ENCODE measurements at places on chromosomes 5 and 9.

GRCh38 chr5:147746986-147747385 is 35.5 kb downstream of the JAKMIP2 start:
- no peak for DNase-seq

- DNase-seq = no peak
Measured at GRCh38 chr9:1969898-1970297, 45.2 kb upstream of the SMARCA2 start.

- peak; percentile 47 for DNase-seq
Measured at GRCh38 chr5:169300468-169301385, at the start of gene SLIT3. SLIT3 (minus strand) TSS chr5:169301139; CDS start chr5:169300709, 430 bp downstream.

DNA sequence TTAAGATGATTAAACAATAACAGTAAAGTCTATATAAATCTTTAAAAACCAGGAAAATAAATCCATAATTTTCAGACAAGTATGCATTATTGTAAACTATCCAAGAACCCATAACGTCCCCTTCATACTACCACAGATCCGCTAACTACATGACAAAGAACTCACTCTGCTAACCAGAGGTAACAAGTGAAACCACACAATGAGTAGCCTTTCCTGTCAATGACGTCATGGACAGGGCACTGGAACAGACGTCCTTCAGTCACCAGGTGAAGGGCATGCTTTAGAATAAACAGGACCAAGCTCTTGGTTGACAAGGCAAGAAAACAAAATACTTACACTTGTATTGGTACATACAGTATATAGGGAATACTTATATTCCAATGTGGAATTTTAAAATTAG is 45.2 kb downstream of the RNF130 start:
- DNase-seq = no peak

DNA sequence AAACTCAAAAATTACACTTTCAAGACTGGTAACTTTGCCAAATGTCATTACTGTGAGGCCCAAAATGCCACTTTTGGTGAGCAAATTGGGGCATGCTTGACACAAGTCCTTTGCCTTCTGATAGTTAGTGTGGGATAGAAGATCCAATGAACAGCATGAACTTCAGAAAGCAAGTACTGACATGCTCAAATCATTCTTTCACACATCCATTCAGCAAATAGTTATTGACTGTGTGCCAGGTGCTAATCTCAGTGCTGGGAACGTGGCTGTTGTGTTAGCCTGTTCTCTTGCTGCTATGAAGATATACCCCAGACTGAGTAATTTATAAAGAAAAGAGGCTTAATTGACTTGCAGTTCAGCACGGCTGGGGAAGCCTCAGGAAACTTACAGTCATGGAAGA is 247.0 kb downstream of the CHSY3 start:
- no peak for DNase-seq

GRCh38 chr5:45491368-45491767 is 204.8 kb downstream of the HCN1 start:
- DNase-seq = no peak

GRCh38 chr5:61768692-61769281 is 436.7 kb downstream of the ZSWIM6 start:
- no peak for DNase-seq

Measured in ascending aorta (tissue), 2 donors.